Stimulated activated CD4-positive, alpha-beta T cell treated with anti-CD3 and anti-CD28 coated beads, Interleukin-1b, Interleukin-23, amount 100 ng/mL, for 24 hours (primary cell): ENCODE measurements at places on chromosomes 5 and 9.

DNA sequence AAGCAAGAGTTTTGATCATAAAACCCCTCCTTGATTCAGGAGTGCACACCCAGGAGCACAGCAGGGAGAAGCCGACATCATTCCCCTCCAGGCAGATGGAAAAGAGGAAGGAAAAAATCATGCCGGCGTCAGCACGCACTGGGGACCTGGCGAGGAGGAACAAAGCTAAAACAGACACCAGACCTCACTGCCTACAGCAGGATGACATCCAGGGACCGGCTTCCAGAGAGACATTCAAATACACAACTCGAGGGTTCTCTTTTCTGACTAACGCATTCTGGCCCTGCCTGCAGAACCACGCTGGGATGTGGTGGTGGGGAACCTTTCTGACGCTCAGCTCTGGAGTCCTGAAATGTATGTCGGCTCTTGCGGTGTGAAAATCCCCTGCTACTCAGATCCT lies 2.7 kb downstream of the UBAC1 start:
- no peak for DNase-seq

DNA sequence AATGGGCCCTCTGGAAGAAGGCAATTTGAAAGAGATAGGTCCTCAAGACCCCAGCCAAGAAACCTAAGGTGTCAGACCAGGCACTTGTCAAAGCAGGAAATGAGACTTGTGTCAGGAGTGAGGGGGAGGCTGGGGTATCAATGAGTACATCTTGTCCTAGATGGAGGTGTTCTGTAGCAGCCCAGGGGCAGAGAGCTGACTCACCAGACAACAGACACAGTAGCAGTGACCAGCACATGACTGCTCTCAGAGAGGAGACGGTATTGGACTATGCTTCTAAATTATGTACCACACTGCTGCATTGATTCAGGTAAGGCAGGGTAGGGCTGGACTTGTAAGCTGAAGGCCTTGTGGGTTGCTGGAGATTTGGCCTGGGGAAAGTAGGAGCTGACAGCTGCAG lies 551.2 kb upstream of the KLF4 start:
- no peak for DNase-seq

- DNase-seq = no peak
Observed at GRCh38 chr5:124592891-124593290, 153.5 kb downstream of the ZNF608 start.

DNA sequence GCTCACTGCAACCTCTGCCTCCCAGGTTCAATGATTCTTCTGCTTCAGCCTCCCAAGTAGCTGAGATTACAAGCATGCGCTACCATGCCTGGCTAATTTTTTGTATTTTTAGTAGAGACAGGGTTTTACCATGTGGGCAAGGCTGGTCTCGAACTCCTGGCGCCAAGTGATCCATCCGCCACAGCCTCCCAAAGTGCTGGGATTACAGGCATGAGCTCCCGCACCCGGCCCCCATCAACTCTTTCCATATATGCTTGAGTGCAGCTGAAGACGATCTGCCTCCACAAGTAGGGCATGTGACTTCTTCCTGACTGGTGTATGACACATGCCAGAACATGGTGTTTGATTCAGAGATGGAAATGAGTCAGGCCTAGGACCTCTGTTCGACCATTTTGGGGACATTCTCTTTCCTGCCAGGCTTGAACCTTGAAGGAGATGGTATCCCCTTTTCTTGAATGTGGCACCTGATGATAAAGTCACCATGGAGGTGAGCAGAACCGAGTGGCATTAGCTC lies 7.5 kb upstream of the CNOT6 start:
- no peak for DNase-seq

DNA sequence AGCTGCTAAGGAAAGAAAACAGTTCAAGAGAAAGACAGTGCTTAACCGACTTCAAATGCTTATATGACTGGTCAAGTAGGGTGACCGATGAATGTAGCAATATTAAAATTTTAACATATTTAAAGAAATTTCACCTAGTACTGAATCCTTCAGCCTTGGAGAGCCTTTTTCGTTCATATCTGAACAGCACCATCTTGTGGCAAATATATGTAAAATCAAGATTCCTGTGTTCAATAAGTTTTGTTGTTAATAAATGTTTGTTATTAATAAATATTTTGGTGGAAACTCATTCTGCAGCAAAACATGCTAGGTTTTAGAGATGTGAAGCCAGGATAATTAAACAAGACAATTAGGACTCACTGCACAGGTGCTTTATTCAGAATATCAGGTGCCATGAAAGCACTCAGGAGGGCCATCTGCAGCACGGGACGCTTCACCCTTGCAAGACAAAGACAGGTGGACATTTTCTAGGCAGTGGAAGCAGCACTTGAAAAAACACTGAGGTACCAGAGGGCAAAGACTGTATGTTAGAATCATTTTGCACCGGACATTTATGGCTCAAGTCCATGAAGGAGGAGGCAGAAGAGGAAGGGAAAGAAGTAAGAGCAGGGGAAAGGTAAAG lies 15.6 kb downstream of the TICAM2 start:
- no peak for DNase-seq

DNA sequence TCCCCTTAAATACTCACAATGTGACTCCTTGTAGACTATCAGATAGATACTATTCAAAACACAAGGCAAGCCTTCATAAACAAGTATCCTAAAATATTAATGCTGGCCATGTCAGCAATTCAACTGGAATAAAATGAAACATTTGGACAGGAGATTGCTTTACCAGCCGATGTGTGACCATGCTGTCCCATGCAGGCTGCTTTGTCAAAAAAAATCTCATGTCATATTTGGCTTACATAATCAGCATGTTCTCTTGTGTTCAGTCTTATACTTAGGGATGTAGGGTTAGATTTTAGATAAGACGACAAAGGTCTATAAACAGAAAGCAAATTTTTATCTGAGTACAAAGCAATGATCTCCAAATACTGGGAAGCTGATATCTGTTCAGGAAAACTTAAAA lies 108.5 kb downstream of the NR6A1 start:
- DNase-seq = no peak

DNA sequence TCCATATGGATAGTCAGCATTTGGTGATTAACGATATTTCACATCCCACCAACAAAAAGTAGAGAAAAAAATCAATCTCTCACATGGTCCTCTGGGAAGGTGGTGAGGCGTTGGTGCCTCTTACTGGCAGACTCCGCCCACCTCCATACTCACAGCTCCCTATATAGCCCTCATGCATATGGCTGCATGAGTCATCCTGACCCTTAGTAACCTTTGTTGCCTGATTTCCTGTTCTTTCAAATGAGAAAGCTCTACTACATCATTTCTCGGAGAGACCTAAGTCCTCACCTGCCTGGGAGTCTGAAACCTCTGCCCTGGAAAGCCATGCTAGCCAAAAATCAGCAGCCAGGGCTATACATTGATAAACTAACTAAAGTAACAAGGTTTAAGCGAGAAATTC lies 33.3 kb upstream of the ABCA1 start:
- peak; percentile 43 for DNase-seq

- no peak for DNase-seq
Observed at GRCh38 chr5:22598796-22599195, 254.3 kb downstream of the CDH12 start.

DNA sequence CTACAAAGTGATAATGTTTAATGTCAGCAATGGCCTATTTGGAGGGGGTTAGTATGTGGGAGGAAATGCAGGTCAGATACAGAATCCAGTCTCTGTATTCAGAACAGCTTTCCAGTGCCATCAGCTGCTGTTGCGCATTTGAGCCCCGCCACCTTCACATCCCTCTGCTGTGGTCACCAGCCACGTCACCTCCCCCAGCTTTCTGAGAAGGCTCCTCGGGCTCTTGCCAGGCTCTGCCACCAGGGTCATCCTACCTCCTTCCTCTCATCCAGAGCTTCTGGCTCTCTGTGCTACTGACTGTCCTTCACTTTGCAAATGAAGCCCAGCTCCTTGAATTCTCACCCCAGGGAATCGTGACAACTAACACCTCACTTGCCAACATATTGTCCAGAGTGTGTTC lies 138.8 kb downstream of the PIK3R1 start:
- no peak for DNase-seq

- DNase-seq = no peak
Observed at GRCh38 chr9:84206801-84207370, 133.7 kb downstream of the SLC28A3 start.

- no peak for DNase-seq
Observed at GRCh38 chr9:115333277-115334070, 215.5 kb upstream of the TNC start.

GRCh38 chr5:156376751-156377150 lies 49.8 kb downstream of the SGCD start:
- DNase-seq = no peak

DNA sequence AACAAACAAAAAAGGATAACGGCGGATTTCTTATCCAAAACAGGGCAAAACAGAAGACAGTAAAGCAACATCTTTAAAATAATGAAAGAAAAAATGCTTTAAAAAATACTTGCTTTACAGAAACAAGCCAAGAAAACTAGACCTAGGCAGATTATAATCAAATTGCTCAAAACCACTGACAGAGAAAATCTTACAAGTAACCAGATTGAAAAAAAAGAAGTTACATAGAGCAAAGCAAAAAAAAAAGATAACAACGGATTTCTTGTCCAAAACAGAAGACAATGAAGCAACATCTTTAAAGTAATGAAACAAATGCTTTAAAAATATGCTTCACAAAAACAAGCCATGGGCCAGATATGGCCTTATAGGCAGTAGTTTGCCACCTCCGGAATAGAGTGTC lies 51.1 kb downstream of the RICTOR start:
- no peak for DNase-seq

- DNase-seq = no peak
Observed at GRCh38 chr5:68332556-68332955, 117.0 kb downstream of the PIK3R1 start.

- DNase-seq = no peak
Observed at GRCh38 chr9:7105095-7105494, 347.3 kb downstream of the KDM4C start.

- DNase-seq = no peak
Observed at GRCh38 chr9:35690614-35691333, 1.0 kb upstream of the TPM2 start.

DNA sequence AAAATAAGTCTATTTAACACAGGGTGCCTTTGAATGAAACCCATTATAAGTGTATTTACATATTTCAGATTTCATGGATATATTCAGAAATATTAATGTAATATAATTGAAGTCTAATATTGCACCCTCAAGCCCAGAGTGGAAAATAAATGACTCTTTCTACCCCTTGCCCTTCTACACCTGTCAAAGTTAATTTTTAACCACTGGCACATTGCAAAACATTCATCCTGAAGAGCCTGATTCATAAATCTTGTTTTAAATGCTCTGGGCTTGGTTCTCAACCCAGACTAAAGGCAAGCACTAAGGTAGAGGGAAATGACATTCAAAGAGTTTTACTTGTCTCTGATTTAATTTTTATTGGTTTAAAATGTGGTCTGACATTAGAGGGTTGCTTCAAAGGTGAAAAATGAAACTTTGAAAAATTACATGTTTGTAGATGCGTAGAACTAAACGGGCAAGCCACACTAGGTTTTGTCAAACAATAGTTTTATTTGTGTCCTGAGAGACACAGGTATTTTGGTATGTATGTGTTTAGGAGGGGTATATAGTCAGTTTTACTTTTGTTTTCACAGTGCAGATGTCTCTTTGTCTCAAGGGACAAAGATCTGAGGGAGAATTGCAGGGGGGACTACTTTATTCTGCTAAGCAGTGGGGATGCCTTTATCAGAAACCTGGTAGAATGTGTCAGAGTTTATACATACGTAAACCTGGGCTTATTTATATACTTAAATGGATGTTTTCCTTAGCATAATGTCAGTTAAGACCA lies 69.7 kb downstream of the PIK3R1 start:
- no peak for DNase-seq

GRCh38 chr5:81696418-81697397 lies 54.2 kb downstream of the SSBP2 start:
- no peak for DNase-seq

DNA sequence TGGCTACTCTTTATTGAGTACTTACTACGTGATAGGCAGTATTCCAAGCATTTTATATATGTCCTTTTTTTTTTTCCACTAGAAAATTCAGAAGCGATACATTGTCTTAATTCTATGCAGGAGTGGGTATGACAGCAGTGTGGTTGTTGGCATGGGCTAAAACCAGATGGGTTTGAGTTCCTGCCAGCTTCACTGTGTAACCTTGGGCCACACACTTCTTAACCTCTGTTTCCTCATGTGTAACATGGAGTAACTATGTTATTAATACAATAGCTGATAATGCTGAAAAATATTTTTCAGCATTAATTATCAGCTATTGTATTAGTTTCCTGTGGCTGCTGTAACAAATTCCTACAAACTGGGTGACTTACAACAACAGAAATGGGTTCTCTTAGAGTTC lies 12.0 kb downstream of the SNX18 start:
- DNase-seq = no peak

DNA sequence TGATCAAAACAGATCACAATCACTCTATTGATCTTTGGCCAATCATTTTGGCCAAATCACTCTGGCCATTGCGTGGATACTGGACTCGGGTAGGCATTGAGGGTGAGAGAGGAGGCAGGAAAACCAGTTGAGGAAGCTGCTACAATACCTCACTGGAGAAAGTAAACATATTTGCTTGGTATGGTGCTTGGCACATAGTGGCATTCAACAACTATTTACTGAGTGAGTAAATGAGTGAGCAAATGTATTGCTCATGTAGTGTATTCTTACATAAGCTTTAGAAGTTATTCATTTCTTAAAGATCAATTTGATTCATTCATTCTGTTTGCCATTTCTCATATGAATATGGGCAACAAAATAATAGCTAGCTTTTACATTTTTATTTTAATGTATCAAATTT lies 4.0 kb upstream of the DEPDC1B start:
- DNase-seq = no peak

DNA sequence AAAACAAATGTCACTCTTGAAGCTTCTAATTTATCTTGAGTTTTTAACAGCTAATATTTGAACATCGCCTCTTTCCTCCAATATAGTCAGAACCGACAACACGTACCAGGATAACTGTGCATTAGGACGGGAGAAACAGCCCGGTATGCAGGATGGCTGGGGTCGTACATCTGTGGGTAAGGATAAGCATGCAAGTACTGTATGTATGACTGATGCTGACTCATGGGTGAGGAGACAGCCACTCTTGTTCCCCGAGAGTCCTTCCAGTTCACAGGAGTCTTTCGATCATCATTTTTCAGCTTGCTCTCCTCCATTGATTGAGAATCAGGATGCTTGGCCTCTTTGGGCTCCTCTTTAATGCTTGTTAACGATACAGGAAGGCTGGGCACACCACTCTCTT lies 102.3 kb downstream of the ZNF608 start:
- DNase-seq = no peak

DNA sequence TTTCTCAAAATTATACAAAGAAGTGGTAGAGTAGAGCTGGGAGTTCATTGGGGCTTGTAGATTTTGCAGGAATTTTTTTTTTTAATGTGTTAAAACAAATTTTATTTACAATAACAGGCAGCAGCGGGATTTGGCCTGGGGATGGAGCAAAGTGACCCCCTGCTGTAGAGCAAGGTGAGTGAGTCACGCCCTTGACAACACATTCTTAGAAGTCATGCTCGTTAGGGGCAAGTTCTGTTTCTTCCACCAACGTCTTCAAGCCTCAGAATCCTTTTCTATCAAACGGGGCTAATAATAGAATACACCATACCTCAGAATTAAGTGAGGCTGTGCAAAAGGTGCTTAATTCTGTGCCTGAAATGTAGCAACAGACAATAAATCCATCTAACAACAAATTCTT lies 1.1 kb upstream of the ANKDD1B start:
- DNase-seq = no peak

- DNase-seq = peak; percentile 28
Observed at GRCh38 chr5:149990518-149991376, 9.7 kb downstream of the TIGD6 start.

- DNase-seq = no peak
Observed at GRCh38 chr9:27675354-27675753, 102.1 kb upstream of the C9orf72 start.

GRCh38 chr5:139676406-139676805 lies 28.3 kb downstream of the CXXC5 start:
- no peak for DNase-seq
